Activated naive CD4-positive, alpha-beta T cell treated with anti-CD3 and anti-CD28 coated beads, Interleukin-2, amount 50 U/mL, for 16 hours (primary cell): ENCODE measurements at places on chromosomes 2 and 18.
A peak's percentile ranks its signal among the peaks of the same experiment; 100 is the strongest.

- no peak for DNase-seq
Measured at GRCh38 chr2:42556315-42556890, 12.0 kb upstream of the MTA3 start.

DNA sequence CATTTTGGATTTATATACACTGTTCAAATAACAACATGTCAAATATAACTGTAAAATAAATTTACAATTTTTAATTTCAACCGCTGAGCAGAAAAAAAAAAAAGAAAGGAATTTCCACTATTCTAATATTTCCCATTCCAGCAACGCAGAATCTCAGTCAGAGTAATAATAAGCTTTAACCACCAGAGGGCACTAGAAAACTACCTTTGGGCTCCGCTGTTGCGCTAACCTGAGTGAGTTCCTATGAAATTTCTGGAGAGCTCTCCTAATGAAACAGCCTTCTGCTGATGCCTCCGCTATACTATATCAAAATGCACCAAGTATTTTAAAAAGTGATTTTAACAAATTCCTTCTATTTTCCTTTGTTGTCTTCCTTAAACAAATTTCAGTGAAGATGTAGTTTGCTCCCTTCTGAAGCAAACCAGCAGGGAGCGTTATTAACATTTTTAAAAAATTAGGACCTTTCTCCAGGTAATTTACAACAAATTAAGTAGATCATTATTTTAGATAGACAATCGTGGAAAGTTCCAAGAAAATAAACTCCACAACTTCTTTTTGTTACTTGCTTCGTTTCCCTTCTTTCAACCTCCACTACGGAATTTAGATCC, 23.0 kb downstream of the ERMN start:
- no peak for DNase-seq

- no peak for DNase-seq
Measured at GRCh38 chr2:175690113-175690837, 311.8 kb downstream of the LNPK start.

DNA sequence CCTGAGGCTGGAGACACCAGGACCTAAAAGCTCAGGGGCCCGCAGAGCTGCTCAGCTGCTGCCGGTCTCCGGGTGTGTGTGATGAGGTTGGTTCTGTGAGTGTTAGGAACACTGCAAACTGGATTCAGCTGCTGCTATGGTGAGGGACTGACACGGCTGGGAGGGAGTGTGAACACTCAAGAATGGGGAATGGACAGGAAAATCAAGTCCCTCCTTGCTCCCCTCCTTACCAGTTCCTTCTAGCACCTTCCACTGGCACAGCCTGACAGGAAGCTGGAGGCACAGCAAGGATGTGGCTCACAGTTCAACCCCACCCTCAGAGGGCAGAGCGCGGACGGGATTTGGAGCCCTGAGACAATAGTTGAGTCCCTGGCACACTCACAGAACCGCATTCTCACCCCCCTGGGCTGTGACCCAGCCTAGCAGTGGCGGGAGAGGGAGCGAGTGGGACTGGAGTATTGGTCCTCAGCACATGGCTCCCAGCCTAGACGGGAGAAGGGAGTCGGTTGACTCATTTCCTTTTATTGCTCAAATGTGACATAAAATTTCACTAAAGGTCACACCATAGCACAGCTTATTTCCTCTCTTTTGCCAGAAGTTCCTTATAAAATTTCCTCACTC, 42.5 kb downstream of the LRRC30 start:
- DNase-seq = no peak

DNA sequence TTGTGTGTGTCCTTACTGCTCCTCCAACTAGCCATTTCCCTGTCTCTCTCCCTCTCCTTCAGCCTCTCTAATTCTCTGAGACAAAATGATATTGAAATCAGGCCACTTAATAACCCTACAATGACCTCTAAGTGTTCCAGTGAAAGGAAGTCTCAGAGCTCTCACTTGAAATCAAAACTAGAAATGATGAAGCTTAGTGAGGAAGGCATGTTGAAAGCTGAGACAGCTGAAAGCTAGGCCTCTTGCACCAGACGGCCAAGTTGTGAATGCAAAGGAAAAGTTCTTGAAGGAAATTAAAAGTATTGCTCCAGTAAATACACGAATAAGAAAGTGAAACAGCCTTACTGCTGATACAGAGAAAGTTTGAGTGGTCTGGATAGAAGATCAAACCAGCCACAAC, 72.9 kb downstream of the PRKCE start:
- no peak for DNase-seq

- DNase-seq = no peak
Measured at GRCh38 chr2:150812664-150813367, 325.3 kb upstream of the RND3 start.

GRCh38 chr18:76956648-76957047, 134.3 kb downstream of the ZNF236 start:
- DNase-seq = no peak

GRCh38 chr2:97911206-97911921, 84.4 kb downstream of the TMEM131 start:
- no peak for DNase-seq

GRCh38 chr2:137192366-137193310, 427.3 kb downstream of the THSD7B start:
- DNase-seq = no peak

DNA sequence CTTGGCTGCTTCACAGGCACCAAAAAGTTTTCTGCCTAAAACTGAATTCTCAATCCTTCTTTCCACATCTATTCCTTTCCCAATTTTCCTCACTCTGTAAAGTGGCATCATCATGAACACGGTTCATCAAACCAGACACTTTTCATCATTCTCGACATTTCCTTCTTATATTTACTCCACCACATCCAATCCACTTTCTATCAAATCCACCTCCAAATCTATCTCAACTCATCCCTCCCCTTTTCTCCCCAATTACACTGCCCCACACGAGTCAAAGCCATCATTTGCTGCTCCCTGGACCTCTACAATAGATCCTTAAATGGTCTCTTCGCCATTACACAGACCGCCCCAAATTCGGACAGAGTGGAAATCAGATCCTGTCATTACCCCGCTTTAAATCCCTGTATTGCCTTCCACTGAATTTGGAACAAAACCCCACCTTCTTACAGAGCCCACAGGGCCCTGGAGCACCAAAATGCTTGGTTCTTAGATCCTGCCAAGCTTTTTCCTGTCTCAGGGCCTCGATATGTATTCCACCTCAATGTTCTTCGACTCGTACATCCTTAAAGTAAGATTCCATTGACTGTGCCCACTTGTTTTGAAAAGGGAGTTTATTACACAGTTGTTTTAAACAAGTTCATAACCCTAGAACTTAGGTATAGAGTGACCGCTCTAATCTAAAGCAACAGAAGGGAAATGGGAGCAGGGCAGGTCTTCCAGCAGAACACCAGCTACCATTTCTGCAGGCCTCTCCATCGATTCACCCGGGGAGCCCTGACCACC, 856 bp downstream of the ACAA2 start:
- DNase-seq = no peak

DNA sequence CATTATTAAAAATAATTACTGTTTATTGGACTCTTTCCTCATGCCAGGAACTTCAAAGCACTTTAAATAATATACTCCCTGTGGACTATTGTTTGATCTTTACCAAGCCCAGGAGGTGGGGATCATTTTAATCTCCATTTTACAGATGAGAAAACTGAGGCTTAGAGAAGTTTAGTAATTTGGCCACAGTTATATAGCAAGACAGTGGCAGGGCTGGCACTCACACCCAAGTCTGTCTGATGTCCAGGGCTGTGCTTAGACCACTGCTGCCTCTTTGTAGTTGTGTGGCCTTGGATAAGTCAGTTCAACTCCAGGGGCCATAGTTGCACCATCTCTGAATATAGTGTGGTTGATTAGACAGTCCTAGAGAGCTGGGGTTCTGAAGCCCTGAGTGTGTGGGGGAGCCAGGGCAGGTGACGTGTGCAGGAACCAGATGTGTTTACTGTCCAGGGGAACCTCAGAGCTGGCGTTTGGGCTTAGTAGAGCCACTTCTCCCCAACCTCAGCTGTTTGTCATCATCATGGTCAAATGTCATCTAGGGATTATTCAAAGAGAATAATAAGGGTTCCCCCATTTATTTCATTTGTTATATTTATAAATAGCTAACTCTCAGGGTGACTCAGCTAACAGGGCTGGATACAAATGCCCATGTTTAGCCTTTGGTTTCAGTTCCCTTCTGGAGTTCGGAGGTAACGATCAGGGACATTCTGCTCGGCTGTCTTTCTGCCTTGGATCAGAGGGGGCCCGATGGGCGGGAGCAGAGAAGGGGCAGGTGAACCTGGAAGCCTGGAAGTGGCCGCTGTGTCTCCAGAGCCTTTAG, 68.0 kb downstream of the BOLA3 start:
- DNase-seq = no peak

DNA sequence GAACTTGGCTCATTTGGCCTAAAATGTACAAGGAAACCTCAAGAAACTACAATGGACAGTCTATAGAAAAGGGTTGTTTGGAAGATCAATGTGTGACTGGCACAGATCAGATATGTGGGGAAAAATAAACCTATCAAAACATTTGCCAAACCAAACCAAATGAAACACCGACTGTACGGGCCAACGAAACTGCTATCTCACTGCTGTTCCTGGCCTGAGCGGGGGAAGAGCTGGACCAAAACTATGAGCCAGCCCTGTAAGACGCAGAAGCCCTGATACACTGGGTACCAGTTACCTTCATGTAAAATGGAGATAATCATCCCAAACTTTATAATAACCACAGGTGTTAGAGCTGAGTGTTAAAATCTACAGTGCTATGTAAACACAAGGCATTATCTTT, 11.7 kb downstream of the CDC42EP3 start:
- DNase-seq = no peak

GRCh38 chr18:41043876-41044275, 911.2 kb upstream of the PIK3C3 start:
- DNase-seq = no peak

DNA sequence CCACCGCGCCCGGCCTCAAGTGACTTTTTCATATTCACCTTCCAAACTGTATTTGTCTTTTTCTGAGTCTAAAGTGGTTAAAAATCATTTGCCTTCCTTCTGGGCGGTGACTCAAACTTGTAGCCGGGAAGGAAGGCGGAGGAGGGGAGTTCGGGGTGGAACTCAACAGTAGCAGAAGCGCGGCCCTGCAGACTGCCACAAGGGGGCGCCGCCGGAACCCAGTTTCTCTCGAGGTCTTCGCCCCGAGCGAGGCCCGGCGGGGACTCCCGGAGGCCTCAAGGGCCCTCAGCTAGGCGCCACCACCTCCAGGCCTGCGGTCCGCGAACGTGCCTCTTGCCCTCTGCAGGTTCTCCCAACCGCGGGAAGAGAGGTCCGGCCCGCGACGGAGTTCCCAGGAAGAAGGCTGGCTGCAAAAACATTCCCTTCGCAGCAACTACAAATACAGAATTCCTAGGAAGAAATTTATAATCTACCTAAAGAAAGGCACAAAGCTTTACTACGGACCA, 16.8 kb upstream of the ITM2C start:
- DNase-seq = peak; percentile 90

- DNase-seq = no peak
Measured at GRCh38 chr2:183269956-183270355, 145.7 kb downstream of the NUP35 start.

DNA sequence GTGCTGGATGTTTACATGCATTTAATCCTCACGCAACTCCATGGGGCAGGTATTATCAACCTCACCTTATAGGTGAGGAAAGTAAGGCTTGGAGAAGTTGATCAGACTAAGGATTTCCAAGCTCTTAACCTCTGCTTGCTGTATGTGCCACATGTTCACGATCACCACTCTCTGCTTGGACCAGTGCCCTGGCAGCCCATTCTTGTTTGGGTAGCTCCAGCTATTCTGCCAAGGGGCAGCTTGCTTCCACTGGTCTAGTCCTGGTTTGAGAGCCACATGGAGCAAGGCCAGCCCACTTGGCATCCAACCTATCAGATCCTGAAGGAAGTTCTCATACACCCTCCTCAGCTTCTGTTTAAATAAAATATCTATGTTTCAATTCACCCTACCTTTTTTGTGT, 14.3 kb downstream of the PLB1 start:
- no peak for DNase-seq

DNA sequence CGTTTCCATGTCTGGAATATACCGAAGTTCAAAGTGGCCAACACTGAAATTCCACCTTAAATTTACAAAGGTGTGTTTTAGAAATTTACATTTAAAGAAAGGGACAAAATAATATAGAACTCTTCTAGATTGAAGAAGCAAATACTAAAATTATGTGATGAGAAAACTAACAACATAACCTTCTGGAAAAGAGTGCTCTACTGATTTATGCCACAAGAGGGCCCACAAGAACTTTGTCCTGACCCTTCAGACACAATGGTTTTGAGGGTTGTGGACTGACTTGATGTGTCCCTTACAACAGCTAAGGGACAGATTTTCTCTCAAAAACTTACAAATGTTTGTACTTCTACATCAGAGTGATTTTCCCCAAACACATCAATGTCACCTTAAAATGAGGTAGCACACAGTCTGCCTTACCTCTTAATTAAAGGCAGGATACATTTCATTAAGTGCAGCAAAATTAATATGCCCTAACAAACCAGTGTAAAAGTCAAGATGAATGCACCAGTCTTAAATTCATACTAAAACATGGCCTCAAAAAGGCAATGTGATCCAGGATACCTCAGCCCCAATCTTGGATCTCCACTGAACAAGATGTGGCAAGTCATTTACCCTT, 36.2 kb downstream of the EIF2AK3 start:
- peak; percentile 14 for DNase-seq

- DNase-seq = peak; percentile 33
Measured at GRCh38 chr2:195563857-195564512, 93.0 kb upstream of the SLC39A10 start.

DNA sequence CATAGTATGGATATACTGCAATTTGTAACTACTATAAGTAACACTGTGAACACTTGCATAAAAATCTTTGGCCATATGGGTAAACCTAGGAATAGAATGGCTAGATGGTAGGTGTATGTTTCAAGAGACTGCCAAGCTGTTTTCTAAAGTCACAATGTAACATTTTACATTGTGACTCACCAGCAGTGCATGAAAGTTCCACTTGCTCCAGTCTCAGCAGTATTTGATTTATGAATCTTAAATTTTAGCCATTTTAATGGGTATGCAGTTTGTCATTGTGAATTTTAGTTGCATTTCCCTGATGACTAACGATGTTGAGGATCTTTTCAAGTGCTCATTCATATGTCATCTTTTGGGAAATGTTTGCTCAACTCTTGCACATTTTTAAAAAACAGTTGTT, 86.1 kb downstream of the FARSB start:
- no peak for DNase-seq

DNA sequence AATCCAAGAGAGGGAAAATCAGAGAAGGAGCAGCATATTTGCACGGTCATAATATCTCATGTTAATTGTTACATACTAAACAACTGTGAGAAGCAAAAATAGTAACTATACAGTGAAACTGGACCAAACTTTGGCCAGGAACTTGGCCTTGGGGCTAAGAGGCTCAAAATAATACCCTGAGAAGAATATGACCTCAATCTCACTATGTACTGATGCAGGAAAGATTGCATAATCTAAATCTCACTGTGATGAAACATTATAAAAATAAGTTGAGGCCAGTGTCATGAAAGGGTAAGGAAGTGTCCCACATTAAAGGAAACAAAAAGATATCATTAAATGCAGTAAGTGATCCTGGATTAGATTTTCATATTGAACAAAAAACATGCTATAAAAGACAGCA, 36.5 kb downstream of the ZRANB3 start:
- DNase-seq = no peak

GRCh38 chr18:41690332-41691127, 264.5 kb upstream of the PIK3C3 start:
- no peak for DNase-seq
